A549 (cell line): ENCODE measurements at places on chromosomes 6 and 20.

- DNase-seq: no peak
Measured at GRCh38 chr6:105607636-105608621, 205.0 kb upstream of the PREP start.

- DNase-seq: no peak
Measured at GRCh38 chr6:11323666-11324452, 91.4 kb upstream of the NEDD9 start.

GRCh38 chr20:19211661-19212468 lies 577 bp upstream of the SLC24A3 start:
- no peak for DNase-seq

DNA sequence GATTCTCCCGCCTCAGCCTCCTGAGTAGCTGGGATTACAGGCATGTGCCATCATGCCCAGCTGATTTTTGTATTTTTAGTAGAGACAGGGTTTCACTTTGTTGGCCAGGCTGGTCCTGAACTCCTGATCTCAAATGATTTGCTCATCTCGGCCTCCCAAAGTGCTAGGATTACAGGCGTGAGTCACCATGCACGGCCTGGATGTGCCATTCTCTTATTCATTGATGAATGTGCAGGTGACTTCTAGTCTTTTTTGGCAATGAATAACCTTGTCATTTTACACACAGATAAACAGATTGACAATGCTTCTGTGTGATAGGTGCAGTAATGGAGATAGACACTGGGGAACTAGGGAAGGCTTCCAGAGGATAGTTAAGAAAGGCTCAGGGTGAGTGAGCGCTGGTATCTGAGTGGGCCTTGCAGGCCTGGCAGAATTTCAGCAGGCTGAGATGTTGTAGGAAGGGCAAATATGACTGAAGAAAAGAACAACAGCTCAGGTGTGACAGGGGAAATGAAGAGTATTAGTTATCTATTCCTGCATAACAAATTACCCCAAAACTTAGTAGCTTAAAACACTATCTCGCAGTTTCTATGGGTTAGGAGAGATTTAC lies 23.3 kb downstream of the PPARD start:
- DNase-seq: no peak

- peak; percentile 9 for DNase-seq
Measured at GRCh38 chr20:50930139-50930975, 880 bp downstream of the ADNP start.

DNA sequence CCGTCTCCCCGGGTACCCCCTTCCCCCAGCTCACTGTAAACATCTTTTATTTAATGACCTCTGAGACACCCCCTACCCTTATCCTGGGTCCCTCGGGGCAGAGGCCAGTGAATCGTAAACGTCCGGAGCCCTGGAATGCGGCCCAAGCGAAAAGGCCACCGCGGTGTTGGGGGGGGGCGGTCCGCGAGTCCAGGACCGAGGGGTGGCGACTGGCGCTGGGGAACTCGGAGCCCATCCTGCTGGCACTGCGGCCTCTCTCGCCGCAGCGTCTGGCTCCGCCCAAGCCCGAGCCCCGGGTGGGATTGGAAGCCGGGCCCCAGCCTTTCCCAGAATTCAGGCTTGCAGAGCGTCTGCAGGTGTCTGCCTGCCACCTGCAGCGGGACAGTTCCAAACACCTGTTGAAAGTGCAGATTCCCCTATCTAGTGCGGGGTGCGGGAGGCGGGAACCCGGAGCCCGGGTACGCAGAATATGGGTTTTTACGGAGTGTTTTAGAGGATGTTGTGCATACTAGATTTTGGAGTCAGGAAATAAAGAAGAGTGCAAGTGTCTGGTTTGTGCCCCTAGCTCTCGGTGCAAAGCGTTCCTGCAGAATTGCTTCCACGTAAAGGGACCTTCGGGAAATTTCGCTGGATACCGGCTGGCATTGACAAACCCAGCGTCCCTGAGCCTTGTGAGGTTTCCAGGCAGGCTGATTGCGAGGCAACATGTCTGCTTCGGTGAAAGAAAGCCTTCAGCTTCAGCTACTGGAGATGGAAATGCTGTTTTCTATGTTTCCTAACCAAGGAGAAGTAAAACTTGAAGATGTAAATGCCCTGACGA lies 800 bp downstream of the RWDD2A start:
- peak; percentile 53 for DNase-seq

DNA sequence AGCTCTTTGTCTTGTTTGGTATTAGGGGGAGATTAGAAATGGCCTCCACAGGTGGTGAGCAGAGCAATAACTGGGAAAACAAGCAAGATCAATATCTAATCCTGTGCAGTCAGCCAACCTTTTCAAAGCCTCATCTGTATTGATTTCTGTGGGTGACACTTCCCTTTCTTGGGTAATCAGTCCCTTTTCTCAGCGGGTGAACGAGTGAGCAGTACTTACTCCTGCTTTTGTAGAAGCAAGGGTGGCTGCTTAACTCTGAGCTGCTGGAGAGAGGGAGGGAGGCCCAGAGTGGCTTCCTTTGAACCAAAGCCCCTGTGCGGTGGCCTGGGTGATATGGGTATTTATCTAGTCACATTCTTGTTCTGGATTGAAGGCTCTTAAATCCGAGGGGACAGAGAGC lies 254.8 kb upstream of the CHD6 start:
- DNase-seq: no peak

- no peak for DNase-seq
Measured at GRCh38 chr6:125748406-125749172, 843 bp upstream of the HEY2 start.
